NCI-H1092 (cell line): ENCODE measurements at places on chromosomes 11 and 22.

- no peak for DNase-seq
Observed at GRCh38 chr11:60455531-60456042, at the start of gene MS4A1. Gene MS4A1, plus strand, starts transcription at chr11:60455847. Its CDS starts 6,528 bp downstream, at chr11:60462375.

GRCh38 chr11:94199136-94200130 is 70.8 kb downstream of the PANX1 start:
- no peak for DNase-seq

GRCh38 chr22:40055143-40055883 is 60.6 kb downstream of the FAM83F start:
- DNase-seq, result no peak

DNA sequence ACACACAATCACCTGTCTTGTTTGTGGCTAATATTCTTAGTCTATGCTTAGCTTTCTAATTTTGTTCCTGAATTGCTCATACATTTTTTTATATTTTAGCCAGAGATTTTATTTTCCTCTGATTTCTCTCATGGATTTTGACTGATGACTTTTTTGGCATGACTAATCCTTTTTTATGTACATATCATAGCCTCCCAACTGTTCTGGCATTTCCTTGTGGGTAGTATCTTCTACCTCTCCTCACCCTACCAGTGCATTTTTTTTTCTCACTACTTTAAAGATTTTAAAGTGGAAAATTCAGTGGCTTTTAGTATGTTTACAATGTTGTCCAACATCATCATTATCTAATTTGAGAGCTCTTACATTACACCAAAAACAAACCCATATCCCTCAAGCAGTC is 84.4 kb upstream of the TENM4 start:
- no peak for DNase-seq

- no peak for DNase-seq
Observed at GRCh38 chr11:57646799-57647303, 2.9 kb downstream of the YPEL4 start.

DNA sequence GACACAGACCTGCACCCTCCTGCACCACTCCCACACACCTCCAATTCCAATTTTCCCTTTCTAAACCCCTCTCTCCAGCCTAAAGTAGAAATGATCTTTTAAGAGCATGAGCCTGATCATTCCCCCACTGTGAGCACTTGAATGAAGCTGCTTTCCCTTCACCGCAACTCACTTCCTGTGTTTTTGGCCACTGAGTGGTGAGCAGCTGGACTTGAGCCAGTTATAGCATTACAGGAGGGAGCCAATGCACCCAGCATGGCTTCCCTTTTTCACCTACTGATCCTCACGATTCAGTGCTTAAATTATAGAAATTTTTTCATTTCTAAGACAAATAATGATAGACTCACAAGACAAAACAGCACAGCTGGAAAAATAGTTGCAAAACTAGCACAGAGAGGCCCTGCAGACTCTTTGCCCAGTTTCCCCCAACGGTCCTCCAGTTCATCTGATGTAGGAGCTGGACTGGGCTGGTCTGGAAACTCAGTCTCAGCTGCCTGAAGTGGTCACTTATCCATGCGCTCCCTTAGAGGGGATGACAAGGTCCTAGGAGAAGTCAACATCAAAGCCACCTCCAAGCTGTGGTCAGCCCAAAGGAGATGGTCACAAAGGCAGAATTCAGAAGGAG is 9.7 kb upstream of the APOL4 start:
- DNase-seq, result peak; percentile 41

DNA sequence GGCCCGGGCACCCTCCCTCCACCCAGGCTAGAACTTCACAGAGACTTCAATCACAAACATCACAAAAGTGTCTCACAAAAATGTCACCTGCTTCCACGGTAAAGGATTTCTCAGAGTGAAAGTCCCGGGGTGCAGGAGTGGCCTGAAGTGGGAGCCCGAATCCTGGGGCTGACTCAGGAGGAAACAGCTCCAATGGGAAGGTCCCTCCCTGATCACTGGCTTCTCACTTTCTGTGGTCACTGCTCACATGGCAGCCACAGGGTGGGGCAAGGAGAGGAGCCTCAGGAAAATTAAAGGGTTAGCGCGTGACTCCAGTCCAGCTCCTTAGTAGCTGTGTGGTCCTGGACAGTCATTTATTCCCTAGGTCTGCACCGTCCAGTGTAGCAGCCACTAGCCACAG is 564.5 kb upstream of the B3GAT1 start:
- no peak for DNase-seq

- no peak for DNase-seq
Observed at GRCh38 chr11:70732023-70732880, 333.9 kb downstream of the CTTN start.

GRCh38 chr11:69012092-69013008 is 696 bp downstream of the MRGPRF start:
- DNase-seq, result no peak

DNA sequence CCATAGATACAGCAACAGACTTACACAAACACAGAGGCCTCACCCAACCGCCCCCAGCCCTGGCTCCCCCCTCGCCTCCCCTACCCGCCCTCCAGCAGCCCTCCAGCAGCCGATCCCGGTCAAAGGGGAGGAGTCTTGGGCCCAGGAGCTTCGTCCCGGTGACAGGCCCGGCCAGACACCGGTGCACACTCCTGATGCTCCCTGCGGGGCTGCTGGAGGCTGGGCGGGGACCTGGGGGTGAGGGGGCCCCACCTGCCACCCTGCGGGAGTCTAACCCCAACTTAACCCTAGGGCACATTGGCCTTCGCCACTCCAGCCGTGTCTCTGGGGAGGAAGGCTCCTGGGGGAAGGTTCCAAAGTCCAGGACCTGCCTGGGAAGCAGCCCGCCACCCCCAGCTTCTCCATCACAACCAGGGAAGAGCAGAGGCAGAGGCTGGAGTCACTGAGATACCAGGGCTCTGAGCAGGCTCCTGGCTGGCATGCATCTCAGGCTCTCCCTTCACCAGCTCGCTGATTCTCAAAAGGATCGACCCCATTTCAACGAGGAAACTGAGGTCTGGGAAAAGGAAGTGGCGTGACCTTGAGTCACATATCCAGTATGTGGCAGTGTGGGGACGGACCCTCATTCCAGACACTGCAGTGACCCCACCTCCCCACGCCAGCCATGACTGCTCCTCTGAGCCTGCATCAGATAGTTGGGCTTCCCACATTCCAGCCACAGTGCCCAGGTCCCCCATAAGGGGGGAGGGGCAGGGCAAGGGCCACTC is 14.4 kb downstream of the BCL9L start:
- no peak for DNase-seq

GRCh38 chr11:110711448-110711775 is 825 bp downstream of the ARHGAP20 start:
- no peak for DNase-seq

DNA sequence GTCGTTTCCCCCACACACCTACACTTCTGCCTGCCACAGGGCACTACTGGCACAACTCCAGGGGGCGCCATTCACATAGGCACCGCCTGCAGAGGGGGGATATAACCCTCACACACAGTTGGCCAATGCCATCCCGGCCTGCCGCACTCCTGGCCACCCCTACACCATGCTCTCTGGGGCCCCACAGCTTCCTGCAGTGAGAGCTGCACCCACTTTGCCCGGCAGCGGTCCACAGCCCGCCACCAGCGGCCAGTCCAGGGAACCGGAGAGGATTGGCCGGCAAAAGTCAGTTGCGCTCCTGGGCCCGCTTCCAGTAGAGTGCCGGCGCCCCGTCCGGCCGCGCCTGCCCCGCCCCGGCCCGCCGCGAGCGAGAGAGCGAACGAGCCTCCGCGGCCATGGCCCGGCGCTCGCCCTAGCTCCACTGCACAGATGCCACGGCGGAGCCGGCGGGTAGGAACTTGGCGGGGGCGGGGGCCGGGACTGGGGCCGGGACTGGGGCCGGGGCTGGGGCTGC is 25.6 kb upstream of the SUSD2 start:
- peak; percentile 33 for DNase-seq

- DNase-seq, result no peak
Observed at GRCh38 chr11:28296426-28296825, 188.2 kb downstream of the METTL15 start.

- DNase-seq, result no peak
Observed at GRCh38 chr11:118957549-118957948, 1.5 kb downstream of the UPK2 start.

DNA sequence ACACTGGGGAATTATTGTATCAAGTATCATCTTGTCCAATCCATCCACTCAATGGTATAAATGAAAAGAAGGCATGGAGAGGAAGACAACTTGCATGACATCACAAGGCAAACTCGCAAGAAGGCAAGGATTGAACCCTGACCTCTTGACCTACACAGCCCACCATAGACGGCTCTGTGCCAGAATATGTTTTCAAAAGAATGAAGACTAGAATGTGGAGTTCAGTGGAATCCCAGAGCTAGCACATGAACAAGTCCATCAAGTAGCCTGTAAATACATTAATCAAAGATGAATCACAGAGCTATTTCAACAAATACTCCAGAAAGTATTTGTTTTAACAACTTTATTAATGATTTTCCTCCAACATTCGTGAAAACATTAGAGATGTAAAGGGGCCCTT is 189.7 kb downstream of the GUCY1A2 start:
- DNase-seq, result no peak

- no peak for DNase-seq
Observed at GRCh38 chr11:64863391-64864060, 14.9 kb downstream of the EHD1 start.

DNA sequence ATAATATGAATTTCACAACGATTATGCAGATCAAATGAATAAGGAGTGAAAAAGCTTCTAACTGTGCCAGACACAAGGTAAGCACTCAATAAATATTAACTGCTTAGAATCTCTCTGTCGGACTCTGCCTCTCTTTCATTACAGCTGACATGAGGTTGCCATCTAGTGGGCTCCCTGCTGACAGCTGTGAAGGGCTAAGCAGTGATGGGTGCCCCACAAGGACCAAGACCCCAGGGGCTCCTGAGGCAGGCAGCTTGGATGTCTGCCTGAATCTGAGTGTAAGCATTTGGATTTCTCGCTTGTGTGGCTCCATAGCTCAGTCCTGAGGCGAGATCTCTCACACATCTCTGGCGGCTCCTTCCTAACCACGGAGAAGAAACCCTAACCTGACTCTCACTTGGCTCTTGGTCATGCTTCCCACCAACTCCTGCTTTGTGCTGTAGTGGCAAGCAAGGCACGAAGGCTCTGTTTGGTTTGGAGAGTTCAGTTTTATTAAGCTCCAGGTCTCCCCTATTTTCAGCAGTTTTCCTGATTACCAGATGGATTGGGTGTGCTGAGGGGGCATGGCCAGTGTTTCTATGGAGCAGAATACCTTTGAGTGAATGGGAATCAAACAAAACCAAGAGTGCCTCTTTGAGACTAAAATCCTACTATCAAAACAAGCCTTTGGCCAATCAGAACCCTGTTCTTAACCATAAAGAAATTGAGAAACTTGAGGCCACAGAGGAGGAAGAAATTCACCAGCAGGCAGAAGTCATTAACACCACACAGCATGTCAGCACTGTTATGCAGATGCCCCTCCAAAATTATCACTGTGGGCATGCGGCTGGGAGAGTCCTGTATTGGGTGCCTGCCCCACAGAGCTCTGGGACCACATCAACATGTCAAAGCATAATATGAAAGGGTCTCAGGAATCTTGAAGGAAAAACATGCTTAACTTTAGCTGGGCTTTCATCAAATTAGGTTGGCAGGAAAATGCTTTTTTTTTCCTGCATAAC is 152.8 kb upstream of the NTM start:
- no peak for DNase-seq

DNA sequence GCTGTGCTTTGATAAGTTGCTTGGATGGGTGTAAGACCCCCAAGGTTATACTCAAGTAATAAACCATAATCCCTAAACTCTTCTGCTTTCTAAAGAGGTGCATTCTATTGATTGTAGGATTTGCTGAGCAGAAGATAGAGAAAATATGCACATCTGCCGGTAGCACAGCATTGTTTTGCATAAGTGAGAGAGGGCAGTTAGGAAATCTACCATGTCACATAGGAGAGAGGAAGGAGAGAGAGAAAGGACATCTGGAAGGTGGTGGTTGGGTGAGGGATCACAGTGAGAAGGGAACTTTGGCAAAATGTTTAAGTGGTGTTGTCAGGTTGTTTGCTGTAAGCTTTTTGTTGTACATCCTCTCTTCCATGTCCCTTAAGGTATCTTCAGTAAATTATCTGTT is 73.6 kb upstream of the BDNF start:
- no peak for DNase-seq

- no peak for DNase-seq
Observed at GRCh38 chr11:112784323-112785073, 176.7 kb upstream of the NCAM1 start.

DNA sequence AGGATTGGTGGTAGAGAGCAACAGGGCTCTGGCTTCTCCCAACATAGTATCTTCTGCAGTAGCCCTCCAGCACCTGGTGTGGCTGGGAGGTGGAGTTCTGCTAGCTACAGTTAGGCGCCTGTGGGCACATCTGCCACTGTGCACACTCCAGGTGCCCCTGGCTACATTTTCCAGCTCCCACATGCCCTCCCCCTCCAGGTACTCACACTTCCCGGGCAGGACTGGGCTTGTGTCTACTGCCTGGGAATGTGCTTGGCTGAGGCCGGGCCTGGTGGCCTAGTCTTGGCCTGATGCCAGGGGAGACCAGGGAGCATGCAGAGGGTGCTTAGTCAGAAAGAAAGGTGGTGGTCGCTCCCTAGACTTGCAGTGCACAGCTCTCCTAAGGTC is 15.8 kb downstream of the PHLDB1 start:
- peak; percentile 32 for DNase-seq

DNA sequence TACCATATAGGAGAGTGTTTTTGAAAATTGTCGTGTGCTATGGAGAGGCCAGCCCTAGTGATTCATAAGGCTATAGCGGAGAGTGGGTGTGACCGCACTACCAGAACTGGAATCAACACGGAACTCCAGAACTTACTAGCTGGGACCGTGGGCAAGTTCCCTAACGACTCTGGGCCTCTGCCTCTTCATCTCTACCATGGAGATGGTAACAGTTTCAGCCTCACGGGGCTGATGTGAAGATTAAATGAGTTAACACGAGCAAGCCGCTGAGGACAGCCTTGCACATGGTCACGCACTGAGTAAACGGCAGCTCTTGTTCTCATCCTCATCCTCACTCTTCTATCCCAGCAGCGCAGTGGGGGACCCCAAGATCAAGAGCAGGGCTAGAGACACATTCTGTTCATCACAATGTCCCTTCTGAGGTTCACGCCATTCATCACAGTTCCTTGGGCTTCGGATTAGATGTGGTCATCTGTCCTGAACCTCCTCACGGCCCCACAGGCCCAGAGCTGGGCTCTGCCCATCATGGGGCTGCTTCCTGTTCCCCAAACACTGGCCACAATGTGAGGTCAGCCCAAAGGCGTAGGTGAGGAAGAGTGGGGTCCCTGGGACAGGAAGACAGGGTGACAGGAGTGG is 47.2 kb upstream of the CD5 start:
- no peak for DNase-seq
